ENCODE measurements at places on chromosomes 1 and 21.

GRCh38 chr1:232751393-232752140 is 53.6 kb upstream of the MAP10 start:
- DNase-seq: peak; percentile 80

GRCh38 chr1:220748089-220748934 is at the start of gene MTARC2:
TSS of gene MTARC2 (plus strand) at chr1:220748322. CDS start at chr1:220748532, 210 bp downstream.
- peak; percentile 93 for DNase-seq

GRCh38 chr1:30084909-30085571 is 638.3 kb downstream of the MATN1 start:
- DNase-seq: no peak

DNA sequence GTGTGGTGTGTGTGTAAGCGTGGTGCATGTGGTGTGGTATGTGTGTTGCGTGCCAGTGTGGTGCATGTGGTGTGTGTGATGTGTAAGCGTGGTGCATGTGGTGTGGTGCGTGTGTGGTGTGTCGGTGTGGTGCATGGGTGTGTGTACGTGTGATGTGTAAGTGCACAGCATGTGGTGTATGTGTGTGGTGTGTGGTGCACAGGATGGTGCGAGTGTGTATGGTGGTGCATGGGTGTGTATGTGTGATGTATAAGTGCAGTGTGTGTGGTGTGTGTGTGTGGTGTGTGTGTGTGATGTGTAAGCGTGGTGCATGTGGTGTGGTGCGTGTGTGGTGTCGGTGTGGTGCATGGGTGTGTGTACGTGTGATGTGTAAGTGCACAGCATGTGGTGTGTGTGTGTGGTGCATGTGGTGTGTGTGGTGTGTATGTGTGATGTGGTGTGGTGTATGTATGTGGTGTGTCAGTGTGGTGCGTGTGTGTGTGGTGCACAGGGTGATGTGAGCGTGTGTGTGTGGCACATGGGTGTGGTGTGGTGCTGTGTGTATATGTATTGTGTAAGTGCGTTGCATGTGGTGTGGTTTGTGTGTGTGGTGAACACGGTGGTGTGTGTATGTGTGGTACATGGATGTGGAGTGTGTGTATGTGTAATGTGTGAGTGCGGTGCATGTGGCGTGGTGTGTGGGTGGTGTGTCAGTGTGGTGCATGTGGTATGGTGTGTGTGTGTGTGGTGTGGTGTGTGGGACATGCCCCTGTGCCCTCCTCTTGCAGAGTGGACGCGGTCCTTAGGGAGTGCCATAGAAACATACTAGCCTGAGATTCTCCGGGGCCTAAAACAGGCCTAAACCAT is 1.1 kb upstream of the C2CD2 start:
- no peak for DNase-seq

DNA sequence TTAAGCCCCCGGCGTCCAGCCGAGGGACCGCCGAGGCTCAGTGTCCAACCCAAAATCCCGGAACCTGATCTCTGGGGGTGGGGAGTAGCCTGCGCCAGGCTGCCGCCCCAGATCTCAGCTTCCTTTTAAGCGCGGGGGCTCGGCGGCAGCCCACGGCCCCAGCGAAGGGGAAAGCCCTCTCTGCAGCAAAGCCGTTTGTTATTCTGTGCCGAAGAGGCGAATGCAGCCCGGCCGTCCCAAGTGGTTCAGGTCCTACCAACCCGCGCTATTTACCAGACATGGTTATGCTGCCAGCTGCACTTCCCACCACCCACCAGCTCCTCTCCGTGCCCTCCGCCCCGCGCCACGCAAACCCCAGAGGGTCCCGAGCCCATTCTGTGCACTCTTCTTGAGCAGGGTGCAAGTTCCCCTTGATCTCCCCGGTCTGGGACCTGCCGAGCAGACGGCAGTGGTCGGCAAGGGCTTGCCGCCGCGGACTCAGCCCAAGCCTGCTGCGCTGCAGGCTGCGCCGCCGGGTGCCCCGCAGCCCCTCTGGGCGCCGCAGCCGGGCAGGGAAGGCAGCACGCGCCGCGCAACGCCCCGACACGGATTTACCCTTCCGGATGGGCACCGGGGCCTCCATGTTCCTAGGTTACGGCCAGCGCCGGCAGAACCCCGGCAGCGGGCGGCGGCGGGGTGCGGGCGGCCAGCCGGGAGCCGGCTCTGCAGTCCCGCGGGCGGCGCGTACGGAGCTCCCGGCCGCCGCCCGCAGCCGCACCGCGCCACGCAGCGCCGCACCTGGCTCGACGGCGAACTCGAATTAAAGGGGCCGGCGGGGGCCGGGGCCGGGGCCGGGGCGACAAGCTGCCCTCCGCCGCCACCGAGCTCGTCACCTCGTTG is 738 bp upstream of the KCNA2 start:
- no peak for DNase-seq

DNA sequence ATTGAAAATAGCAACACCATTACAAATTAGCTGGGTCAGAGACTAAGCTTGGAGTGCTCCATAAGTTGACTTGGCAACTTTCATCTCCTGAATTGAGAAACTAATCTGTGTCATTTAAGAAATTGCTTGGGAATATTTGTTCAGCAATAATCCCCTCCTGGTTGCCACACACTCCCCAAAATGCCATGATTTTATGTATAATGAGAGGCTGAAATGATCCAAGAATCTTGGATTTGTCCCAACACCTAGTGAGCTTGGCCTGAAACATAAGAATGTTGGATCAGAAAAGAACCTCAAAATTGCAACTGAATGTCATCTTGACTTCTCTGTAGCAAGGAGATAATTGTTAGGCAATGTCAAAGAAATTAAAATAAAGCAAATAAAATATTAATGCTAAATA is 805.9 kb upstream of the ADAMTS5 start:
- no peak for DNase-seq

GRCh38 chr21:26138615-26139257 is 31.8 kb downstream of the APP start:
- DNase-seq: no peak

DNA sequence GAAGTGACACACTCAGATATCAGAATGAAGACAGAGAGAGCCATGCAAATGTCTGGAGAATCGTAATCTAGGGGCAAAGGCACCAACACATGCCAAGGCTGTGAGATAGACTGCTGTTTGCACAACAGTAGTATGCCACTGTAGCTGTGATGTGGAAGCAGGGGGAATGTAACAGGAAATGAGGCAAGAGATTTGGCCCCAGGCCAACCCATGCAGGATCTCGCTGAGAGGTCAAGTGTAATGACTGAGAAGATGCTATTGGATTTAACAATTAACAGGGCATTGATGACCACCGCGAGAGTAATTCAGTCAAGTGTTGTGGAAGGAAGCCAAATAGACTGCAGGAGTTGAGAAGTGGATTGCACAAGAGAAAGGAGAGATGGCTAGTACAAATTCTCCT is 107.3 kb upstream of the ST6GALNAC5 start:
- DNase-seq: peak; percentile 23

GRCh38 chr1:68280286-68280685 is 48.0 kb upstream of the WLS start:
- no peak for DNase-seq

DNA sequence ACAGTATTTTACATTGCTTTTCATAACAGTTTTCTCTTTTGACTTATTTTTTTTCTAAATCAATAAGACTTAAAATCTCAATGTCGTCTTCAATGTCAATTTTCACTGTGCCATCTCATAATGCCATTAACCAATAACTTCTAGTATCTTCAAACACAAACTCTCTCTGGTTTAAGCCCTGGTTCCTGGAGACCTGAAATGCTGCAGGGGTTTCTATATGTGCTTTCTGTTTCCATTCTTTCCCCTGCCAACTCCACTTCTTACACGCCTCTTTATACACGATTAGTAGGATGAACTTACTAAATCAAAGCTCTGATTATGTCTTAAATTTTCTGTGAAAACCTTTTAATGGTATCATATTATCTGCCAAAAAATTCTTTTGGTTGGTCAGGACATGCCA is 191.4 kb downstream of the AMY1C start:
- DNase-seq: no peak

- no peak for DNase-seq
These were observed at the start of gene FTCD for GRCh38 chr21:46155514-46156377. TSS of gene FTCD (minus strand) at chr21:46155579. CDS start at chr21:46155523, 56 bp downstream.

GRCh38 chr21:45578176-45578801 is 36.0 kb upstream of the SLC19A1 start:
- no peak for DNase-seq

- peak; percentile 92 for DNase-seq
These were observed 3.6 kb upstream of the NPPA start for GRCh38 chr1:11851180-11851579.

- DNase-seq: no peak
These were observed 47.3 kb upstream of the PLPPR4 start for GRCh38 chr1:99216956-99217355.

DNA sequence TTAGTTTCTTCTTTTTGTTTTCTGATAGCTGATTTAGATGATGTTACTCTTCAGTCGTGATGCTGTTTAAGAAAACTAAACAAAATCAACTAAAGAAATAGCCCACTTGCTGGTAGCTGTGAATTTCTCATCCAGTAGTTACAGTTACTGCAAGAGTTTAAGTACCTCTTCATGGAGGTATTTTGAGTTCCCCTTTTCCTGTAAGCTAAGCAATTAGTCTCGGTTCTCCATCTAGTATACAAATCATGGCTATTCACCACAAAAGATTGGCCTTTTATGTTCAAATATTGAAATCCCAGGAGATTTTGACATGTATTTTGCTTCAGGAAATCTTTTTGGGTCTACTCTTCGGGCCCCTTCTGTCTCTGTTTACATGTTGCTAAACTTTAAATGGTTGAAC is 31.1 kb downstream of the HUNK start:
- DNase-seq: no peak

DNA sequence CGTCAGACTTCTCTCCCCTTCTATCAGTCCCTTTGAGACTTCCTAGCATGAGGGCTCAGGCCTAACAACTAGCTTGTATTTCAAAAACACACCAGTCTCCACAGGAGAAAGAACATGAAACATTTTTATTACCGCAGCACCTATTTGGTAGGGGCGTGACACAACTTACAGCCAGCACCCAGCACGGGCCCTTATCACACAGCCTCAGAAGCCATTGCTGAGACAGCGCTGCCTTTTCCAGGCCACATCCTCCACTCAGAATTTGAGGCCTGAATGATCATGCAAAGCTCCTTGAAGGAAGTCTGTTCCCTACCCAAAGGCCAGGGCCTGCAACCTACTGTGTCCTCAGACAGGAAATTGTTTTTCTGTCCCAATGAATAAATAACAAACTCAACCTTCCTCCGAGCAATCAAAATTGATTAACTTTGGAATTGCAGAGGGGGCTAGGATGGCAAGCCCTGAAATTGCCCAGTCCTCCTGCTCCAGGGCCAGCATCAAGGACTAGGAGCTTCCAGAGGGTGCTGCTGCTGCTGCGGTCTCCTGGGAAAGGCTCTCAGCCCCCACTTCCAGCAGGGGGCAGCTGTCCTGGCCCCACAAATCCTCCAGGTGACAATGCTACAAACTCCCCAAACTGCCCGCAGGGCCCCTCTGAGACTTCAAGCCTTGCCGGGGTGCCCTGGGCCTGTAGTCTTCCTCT is 94.3 kb upstream of the GALNT2 start:
- DNase-seq: peak; percentile 6

DNA sequence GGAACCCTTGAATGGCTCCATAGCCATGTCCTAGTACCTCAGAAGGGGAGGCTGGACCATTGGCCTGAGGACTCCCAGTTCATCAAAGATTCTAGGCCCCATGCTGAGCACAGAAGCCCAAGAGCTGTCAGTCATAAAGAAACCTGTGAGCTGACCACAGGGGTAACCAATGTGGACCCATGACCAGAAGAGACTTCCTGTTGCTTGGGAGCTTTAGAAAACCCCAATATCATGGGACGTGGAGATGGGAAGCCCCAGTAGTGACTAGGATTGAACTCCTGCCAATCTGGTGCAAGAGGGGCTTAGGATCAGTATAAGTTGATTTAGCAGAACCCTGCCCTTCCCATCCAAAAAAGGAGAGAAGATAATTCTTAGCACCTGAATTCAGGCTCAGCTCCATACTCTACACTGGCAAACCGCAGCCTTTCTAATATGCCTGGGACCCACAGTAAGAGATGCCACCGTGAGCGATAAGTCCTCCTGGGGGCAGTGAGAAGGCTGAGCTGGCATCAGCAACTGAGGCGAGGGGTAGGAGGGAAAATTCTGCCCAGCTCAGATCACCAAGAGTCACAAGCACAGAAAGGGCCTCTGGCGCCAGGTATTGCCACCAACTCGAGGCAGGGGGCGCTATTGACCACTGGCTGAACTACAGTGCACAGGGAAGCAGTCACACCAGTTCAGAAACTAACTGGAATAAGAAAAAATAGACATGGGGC is 108.9 kb downstream of the CAPN8 start:
- peak; percentile 59 for DNase-seq

GRCh38 chr1:14507262-14507661 is 91.2 kb upstream of the KAZN start:
- no peak for DNase-seq

DNA sequence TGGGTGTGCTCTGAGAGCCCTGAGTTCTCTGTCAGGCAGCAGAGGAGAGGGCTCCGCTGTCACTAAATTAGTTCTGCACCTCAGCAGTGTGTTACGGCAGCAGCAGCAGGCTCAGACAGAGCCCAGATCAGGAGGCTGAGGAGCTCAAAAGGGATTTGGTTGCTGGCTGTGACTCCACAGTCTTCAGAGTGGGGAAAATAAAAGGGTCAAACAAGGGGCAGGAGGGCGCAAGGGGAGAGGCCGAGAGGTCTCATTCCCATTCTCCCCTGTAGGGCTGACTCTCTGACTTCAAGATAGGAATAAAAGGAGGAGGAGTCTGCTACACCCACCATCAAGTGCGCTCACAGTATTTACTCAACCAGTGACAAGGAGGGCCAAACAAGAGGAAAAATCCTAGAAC is 9.2 kb upstream of the SLC45A3 start:
- DNase-seq: no peak

GRCh38 chr1:209387271-209387968 is 196.1 kb upstream of the CAMK1G start:
- no peak for DNase-seq

- peak; percentile 36 for DNase-seq
These were observed 17.9 kb upstream of the FMOD start for GRCh38 chr1:203368624-203369451.

GRCh38 chr1:205313563-205314308 is 7.8 kb downstream of the NUAK2 start:
- DNase-seq: peak; percentile 85

DNA sequence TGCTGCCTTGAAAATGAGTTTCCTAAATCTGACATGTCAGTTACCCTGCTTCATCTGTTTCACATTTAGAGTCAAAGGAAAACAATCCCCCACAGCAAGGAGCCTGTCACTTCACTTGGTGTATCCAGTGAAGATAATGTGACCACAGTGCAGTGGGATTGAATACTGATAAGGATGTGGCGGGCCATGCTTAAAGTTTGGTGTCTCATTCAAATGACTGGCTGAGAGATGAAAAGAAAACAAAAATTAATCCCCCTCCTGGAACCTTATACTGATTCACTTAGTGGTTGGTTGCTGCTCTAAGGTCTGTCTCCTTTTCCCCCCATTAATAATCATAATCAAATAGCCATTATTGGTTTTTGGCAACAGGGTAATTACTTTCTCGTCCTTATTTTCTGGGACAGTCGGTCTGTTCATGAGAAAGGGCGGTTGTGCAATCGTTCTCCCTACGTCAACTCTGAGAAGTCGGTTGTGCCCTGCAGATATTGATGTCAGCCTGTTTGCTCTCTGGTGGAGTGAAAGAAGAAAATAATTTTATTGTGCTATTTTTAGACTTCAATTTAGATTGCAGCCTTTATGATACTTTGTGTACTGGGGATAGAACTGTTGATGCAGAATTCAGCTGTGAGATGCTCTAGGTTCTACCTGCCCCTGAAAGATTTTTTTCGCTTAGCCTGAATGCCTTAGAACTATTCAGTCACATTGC is 360.2 kb downstream of the DISC1 start:
- DNase-seq: no peak

All from NB4 (cell line).